ENCODE measurements at places on chromosomes 5 and 9. TPM values are rescaled to one million over a fixed set of nuclear protein-coding genes. Genes with fewer than 3 reads are reported as not detected.

Gene NPR3
- total RNA-seq: 1.7 TPM

Gene ANKDD1B
- total RNA-seq: 5.0 TPM

Gene TAF11L6
- total RNA-seq: not detected

Gene LHX3
- not detected for total RNA-seq

Gene GRPEL2
- 6.3 TPM for total RNA-seq

Gene ITGA2
- 5.0 TPM for total RNA-seq

Gene CBY3
- total RNA-seq: not detected

Gene DNAH5
- total RNA-seq: 0.54 TPM

Gene ANKRD55
- total RNA-seq: 8.3 TPM

Gene LEAP2
- 20.1 TPM for total RNA-seq

Gene CCNJL
- total RNA-seq: 12.4 TPM

Gene CARD19
- 48.5 TPM for total RNA-seq

Gene EPB41L4A
- 3.3 TPM for total RNA-seq

Gene CD74
- 835 TPM for total RNA-seq

Gene SVEP1
- total RNA-seq: 9.9 TPM

Gene GABRB2
- total RNA-seq: 3.1 TPM

Gene SELENOP
- 1,661 TPM for total RNA-seq

Gene SPAG8
- not detected for total RNA-seq

Gene GHR
- 1.8 TPM for total RNA-seq

Gene MLANA
- not detected for total RNA-seq

Gene SLC36A1
- total RNA-seq: 23.9 TPM

Gene MAPKAP1
- 63.0 TPM for total RNA-seq

Gene TNFSF8
- total RNA-seq: 4.5 TPM

Gene GCNT4
- 63.7 TPM for total RNA-seq

Gene CCDC183
- total RNA-seq: 23.6 TPM

Gene TCF7
- total RNA-seq: 25.9 TPM
